ENCODE measurements at places on chromosomes 16 and 17.

DNA sequence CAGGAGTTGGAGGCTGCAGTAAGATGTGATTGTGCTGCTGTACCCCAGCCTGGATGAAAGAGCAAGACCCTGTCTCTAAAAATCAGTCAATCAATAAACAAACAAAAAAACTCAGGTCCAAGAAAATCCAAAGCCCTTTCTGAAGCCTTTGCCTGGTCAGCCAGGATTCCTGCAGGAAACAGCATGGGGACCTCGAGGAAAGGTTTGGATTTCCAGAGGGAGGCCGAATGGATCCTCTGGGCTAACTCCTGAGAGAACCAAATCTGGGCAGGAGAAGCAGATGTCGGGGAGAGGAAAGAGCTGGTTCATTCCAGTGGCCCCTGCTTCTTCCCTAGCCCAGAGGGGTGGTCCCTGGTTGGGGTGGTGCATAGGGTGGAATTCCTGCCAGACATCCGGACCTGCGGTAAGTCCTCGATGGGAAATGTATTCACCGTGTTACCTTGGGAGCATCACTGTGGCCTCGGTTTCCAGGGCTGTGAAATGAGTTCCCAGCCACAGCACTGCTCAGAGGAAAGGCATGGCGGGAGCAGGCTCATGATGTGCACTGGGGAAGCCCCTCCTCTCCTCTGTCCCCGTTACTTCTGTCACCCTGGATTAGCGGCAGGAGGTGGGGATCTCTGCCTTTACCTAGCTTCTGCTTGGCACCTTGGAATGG lies 75.1 kb downstream of the CYLD start:
- DNase-seq: no peak

GRCh38 chr17:64492481-64493109 lies 4.3 kb downstream of the POLG2 start:
- no peak for DNase-seq

- DNase-seq: no peak
Observed at GRCh38 chr17:51427323-51427811, 167.0 kb downstream of the UTP18 start.

DNA sequence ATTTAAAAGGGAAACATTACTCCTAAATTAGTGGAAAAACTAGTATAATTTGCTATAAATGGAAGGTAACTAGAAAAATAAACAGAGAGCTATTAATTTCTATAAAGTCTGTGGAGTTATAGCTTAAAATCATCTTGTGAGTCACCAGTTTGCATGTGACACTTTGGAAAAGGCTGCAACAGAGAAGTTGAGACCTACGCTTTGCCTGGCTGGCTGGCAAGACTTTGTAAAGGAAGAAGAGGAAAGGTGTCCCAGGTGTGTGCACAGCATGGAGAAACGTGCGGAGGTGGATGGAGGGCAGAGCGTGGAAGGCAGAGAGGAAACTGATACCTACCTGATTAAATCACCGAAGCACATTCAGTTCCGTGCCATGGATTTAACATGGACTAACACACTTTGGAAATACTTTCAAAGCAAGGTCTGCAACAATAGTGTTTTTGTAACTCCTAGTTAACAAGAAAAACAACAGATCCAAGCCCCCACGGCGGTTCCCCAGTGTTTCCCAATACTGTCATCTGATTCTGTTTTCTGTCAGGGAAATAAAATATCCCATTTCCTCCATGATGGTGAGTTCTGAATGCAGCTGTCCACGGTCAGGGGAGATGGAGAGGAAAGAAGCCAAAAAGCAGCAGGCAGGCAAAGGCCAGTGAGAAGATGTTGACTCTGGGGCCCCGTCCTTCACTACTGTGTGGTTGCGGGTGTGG lies 134.8 kb downstream of the XYLT1 start:
- no peak for DNase-seq

DNA sequence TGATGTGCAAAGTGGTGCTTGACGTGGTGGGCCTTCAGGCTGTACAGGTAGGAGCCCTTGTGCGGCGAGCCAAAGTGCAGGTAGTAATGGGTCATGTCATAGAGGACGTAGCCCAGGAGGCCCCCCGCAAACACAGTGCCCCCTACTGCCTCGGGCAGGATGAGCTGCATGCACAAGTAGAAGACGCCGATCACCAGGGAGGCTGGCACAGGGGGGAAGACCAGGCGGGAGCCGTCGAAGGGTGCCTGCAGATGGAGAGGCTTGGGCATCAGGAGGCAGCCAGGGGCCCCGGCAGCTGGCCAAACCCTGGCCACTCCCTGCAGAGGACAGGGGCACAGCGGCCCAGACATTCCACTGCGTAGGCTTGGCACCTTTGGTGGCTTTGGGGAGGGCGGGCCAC lies 15.7 kb upstream of the MLKL start:
- no peak for DNase-seq

DNA sequence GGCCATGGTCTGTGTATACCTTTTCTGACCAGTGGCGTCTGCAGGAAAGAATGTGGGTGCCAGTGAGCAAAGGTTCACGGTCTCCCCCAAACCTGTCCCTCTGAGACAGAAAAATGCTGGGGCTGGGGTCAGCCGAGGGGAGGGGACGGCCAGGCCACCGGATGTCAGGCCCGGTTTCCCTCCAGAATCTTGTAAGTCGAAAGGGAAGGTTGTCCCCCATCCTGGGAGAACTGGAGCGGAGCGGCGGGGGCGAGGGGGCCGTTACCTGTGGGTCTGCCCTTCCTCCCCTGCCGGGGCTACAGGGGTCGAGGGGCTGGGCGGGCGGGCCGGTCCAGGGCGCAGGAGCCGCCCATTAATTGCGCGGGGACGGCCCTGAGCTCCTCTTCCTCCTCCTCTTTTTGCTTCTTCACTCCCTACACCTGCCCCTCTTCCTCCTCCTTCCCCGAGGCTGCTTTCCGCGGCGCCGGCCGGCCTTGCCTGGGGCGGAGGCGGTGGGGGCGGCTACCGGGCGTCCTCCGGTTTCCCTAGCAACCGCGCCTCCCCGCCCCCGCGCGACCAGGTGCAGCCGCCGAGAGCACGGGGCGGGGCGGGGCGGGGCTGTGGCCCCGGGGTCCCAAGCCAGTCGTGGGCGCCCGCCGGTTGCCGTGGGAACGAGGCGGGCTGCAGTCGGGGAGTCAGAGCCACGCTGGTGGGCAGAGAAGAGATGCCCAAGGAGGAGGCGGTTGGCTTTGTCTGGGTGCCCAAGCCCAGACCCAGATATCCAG lies at the start of gene MARCHF10:
MARCHF10 (minus strand) TSS at position 503 of the 764 bp plus-strand sequence. CDS start 6,579 bp downstream, outside the sequence.
- DNase-seq: peak; percentile 1

DNA sequence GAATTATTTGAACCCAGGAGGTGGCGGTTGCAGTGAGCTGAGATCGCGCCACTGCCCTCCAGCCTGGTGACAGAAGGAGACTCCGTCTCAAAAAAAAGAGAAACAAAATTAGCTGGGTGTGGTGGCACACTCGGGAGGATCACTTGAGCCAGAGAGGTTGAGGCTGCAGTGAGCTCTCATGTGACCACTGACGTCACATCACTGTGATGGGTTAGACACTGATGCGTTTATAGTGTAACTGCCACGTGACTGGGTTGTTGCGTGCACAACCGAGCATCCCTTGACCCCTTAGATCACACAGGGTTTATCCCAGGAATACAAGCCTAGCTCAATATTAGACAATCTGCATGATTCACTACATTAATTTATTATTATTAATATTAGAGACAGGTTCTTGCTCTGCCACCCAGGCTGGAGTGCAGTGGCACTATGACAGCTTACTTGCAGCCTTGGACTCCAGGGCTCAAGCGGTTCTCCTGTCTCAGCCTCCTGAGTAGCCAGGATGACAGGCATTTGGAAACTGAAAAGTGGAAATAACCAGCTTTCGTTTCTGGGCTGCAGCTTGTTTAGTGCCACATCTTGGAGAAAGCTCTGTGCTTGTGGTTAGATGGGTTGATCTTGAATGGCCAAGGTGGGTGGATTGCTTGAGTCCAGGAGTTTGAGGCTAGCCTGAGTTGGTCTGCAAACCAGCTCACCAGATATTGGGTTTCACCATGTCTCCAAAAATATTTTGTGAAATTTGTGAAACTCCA lies 26.4 kb upstream of the ABR start:
- no peak for DNase-seq

DNA sequence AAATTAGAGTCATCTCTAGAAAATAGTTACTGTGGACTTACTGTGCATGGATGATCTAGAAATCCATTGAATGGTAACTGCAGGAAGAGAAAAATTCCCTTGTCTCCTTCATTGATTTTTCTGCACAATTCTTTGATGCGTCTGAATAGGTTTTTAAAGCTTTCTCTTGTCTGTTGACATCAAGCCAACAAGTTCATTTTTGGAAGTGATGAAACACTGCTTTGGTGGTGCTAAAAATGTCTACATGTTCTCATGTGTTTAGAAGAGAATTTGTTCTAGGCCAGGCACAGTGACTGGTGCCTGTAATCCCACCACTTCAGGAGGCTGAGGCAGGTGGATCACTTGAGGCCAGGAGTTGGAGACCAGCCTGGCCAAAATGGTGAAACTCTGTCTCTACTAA lies 57.1 kb upstream of the AXIN2 start:
- no peak for DNase-seq

Data from stimulated activated CD8-positive, alpha-beta memory T cell treated with anti-CD3 and anti-CD28 coated beads, Interleukin-2, amount 100 ng/mL, for 1 hour (primary cell).